ENCODE measurements at places on chromosomes 7 and 10.

DNA sequence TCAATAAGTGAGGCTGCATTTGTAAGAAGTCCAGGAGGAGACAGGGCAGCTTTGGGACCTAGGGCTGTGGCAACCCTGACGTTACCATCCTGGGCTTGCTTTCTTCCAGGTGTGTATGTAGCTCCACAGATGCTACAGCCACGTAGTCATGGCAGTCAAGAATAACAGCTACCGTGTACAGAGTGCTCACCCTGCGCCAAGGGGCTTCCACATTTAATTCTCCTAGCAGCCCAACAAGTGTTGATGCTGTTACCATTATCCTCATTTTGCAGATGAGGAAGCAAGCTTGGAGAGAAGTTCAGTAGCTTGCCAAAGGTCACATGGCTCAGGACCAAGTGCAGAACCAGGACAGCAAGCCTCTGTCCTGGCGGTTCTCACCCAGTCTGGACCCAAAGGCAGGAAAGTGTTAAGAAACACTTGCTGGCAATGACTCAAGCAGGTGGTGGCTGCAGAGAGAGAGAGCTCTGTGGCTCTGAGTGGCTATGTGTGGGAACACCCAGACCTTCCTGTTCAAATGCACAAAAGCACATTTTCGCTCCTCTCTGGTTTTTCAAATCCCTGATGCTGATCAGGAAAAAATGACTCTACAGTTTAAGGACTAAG is 89.8 kb downstream of the CREM start:
- DNase-seq: no peak

GRCh38 chr7:15326044-15326644 is 235.7 kb downstream of the AGMO start:
- DNase-seq: no peak

- DNase-seq: no peak
These were observed 67.3 kb upstream of the PFKP start for GRCh38 chr10:3000048-3000447.

GRCh38 chr7:157552295-157552993 is 215.6 kb downstream of the DNAJB6 start:
- no peak for DNase-seq

GRCh38 chr7:86094166-86094669 is 549.5 kb upstream of the GRM3 start:
- no peak for DNase-seq

DNA sequence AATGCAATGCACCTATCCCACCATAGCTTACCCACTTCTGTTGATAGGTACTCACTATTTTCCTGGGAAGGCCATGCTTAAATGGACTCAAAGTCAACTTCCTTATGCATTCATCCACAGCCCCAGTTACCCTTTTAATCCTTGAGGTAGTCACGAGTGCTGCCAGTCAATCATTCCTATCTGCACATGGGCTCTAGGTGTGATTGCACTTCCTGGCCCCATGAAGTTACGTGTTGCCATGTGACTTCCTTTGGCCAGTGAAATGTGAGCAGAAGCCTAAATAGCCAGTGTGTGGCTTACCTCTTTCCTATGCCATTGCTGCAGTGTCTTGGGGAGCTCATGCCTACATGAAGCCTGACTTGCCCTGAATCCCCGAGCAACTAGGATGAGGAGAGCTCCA is 23.5 kb upstream of the EIF5AL1 start:
- DNase-seq: no peak

- no peak for DNase-seq
These were observed 1.4 kb downstream of the AKR1B10 start for GRCh38 chr7:134528749-134529148.

- no peak for DNase-seq
These were observed 568.1 kb upstream of the FOXK1 start for GRCh38 chr7:4113976-4114375.

DNA sequence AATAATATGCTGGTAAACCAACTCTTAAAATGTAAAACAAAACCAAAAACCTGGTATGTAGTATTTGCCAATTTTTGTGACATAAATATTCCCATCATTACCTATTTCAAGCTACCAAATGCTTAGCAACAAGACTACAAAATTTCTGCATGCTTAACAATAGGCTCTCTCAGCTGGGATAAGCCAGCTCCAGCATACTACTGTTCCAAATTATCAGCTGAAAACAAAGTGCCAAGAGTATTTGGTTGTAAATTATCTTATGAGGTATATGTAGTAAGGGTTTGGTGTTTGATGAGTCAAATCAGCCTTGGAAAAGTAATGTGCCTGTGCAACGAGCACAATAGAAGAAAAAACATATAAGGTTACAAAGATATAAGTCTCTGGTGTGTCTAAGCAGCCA is 263.2 kb downstream of the HGF start:
- no peak for DNase-seq

GRCh38 chr10:22253580-22253882 is 35.7 kb upstream of the EBLN1 start:
- DNase-seq: no peak

GRCh38 chr10:538895-539294 is 150.6 kb downstream of the DIP2C start:
- no peak for DNase-seq

GRCh38 chr10:18308600-18308999 is 168.4 kb downstream of the CACNB2 start:
- no peak for DNase-seq

- peak; percentile 6 for DNase-seq
These were observed 50.7 kb upstream of the GHITM start for GRCh38 chr10:84088626-84089025.

DNA sequence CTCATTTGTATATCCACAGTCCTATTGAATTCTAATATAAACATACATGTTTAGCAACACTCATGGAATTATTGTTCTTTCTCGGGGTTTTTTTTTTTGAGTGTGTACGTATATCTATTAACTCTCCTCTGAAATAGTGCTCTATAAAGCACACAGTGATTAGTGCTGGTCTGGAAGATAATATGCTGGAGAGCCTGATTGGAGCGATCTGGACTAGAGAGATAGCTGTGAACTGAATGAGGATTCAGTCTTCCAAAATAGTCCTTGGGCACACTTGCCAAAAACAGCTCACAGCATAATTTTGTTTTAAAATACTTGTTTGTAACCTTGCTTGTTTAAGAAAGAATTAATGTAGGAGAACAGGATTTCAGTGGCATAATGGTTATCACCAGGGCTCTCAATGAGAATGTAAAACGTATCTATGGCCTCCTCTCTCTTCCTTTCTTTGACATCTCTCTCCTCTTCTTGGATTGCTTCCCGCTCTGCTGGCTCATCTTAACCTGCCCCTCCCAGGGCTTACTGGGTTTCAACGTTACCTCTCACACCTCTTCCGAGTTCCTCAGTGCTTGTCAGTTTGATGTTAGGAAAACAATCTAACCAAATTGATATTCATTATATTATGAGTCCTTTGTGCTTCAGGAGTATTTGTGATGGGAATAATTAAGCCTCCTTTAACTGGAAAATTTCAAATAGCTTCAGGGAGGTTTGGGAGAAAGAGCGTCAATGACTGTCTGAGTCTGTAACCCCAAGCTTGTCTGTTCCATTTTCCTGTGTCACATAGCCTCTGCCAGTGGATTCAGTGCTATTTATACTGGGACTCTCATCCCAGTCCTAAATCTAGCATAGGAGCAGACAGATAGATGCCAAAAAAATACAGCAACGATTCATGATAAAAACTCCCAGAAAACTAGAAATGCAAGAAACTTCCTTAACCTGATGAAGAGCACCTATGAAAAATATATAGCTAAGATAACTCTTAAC is 16.2 kb upstream of the AGK start:
- DNase-seq: no peak
